ENCODE measurements at places on chromosomes 3 and 15. TPM values are rescaled to one million over a fixed set of nuclear protein-coding genes. Genes with fewer than 3 reads are reported as not detected.

- DNase-seq: no peak
These were observed at the start of gene SPESP1 for GRCh38 chr15:68930268-68931022. TSS of gene SPESP1 (plus strand) at chr15:68930525. CDS start at chr15:68930654, 129 bp downstream.

DNA sequence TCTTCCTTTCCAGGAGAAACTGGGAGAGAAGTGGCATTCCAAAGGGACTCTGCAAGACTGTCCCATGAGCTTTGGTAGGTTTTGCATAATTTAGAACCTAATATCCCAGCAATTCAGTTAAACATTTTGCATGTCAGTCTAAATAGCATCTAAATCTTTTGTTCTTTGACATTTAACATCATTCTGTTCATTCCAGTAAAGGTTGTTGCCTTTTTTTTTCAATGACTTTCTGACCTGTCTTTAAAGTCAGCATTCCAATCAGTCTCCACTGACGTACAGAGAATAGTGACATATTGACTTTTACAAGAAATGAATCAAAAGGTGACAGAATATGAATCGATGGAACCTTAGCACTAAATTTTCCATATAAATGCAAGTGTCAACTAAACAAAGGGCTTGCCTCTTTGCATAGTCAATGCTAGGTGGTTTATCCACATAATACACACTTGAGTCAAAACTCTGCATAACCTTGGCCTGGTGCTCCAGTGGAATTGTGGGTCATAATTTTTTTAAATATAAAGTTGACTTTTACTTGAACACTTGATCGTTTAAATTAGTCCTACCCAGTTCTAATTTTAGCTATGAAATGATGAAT is 370.1 kb downstream of the CNTN6 start:
- no peak for DNase-seq

GRCh38 chr15:65834603-65835282 is 34.5 kb upstream of the RAB11A start:
- no peak for DNase-seq

- no peak for DNase-seq
These were observed 977.5 kb downstream of the TUSC7 start for GRCh38 chr3:117687096-117687495.

DNA sequence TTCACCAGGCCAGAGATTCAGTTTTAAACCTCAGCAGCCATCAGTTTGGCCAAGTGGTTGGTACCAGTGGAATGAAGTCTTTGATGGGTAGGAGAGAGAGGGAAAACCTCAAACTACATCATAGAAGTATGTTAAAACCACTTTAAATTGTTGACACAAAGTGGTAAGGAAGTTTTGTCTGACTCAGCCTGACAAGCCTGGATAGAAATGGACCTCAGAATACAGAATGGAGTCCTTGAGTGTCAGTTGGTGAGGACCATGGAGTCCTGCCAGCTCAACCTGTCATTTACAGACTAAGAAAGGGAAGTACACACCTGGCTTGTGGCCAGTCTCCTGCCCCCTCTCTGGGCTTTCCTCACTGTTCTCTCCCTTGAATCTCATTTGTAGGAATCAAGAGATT is 12.1 kb downstream of the EAF1 start:
- peak; percentile 88 for DNase-seq

GRCh38 chr3:45413172-45413765 is 24.9 kb downstream of the LARS2 start:
- no peak for DNase-seq

GRCh38 chr3:145182196-145182911 is 978.6 kb downstream of the PLOD2 start:
- DNase-seq: no peak

GRCh38 chr3:126849768-126850167 is 133.1 kb upstream of the PLXNA1 start:
- no peak for DNase-seq

GRCh38 chr3:9077029-9077428 is 113.8 kb upstream of the RAD18 start:
- no peak for DNase-seq

DNA sequence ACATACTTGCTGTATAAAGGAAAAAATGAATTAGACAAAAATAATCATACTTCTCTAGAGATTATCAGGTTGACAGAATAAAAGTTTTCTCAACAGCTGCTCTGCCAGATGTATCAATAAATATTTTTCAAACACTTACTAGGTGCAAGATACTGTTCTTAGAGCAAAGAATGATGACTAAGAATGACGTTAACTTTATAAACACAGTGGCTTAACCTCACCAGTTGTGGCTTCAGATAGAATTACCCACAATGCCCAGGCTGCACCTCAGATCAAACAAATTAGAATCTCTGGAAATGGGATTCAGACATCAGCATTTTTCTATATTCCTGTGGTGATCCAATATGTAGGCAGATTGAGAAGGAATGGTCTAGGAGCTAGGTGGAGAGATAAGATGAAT is 422.4 kb upstream of the ATP11B start:
- peak; percentile 89 for DNase-seq

GRCh38 chr3:143658861-143659260 is 189.4 kb downstream of the SLC9A9 start:
- DNase-seq: no peak

GRCh38 chr15:64182859-64183370 is 20.1 kb upstream of the PPIB start:
- no peak for DNase-seq

GRCh38 chr15:96047255-96047931 is 283.1 kb upstream of the NR2F2 start:
- DNase-seq: peak; percentile 46

GRCh38 chr3:173440514-173440913 is 43.0 kb downstream of the NLGN1 start:
- no peak for DNase-seq

DNA sequence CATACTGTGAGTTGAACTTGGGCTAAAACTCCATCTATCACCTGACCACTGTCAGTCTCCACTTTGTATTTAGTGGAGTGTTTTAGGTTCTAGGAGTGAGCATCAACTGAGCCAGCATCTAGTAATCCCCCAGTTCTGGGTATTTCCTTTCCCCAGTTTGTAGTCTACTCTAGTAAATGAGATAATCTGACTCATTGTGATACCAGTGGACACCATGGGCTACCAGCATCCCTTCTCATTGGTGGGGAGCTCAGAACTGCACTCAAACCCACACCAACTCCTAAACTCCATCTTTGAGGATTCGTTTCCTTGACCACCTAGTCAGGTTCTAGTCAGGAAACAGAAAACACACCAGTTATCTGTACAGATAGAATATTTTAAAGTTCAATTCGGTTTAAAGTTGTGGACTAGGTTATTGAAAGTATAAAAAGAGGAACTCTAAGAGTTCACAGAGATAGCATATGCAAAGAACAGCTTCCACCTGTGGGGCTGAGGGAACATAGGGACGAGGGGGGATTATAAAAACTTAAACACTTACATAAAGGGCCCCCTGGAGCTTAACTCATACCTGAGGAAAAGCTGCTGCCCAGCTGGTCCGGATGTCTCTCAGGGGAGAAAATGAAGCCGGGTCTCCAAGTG is 36.0 kb downstream of the LEO1 start:
- no peak for DNase-seq

DNA sequence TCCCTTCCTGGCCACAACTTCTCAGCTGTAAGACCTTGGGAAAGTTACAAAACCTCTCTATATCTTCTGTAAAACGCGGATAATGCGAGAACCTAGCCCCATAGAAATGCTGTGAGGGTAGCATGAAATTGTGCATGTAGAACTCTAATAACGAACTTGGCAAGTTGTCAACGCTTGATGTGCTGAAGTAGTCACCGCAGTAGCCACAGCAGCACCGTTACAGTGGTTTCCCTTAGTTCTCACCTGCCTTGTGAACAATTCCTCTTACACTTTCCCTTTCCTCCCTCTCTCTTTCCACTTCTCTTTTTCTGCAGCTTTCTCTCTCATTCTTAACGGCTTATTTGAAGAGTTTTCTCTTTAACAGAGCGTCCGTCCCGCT is 447 bp upstream of the SHQ1 start:
- no peak for DNase-seq

- peak; percentile 53 for DNase-seq
These were observed 302.9 kb upstream of the RASGRP1 start for GRCh38 chr15:38867556-38867955.

GRCh38 chr3:32467333-32468070 is 35.1 kb downstream of the CMTM6 start:
- DNase-seq: peak; percentile 61

GRCh38 chr3:29079358-29079757 is 201.5 kb upstream of the RBMS3 start:
- no peak for DNase-seq

DNA sequence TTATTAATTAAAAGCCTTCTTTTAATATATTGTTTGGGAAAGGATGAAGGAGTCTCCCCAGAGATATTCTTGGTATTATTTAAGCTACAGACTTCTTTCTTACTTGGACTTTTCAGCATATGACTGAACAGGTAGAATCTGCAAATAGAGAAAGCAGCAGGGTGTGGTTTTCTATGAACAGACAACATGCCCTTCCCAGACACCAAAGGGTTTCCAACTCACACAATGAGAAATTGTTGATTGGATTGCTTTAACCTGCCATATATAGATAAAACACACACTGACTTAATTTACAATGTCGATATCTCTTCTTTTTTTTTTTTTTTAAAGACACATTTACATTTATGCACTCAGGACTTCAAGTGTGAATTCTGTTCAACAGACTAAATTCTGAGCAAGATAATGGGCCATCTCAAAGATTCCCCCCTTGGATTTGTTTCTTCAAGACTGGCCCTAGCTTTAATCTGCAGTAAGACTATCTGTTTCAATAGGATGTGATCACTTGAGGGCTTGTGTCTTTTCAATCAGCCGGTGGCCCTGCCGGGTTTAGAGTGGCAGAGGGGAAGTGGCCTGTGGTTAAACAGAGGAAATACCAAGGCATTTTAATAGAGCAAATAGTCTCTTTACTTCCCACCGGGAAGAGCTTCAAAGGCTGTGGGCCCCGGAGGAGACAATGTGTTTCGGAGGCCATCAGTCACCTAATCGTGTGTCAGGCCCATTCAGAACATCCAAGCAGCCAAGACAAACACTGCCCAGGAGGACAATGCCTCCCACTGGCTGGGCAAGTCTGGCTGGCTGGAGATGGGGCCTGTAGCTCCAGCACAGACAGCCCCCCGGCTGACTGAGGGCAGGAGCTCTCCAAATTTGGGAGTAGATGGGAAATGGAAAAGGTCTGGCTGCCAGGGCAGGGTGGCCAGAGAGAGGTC is 6.1 kb downstream of the IL17RD start:
- peak; percentile 89 for DNase-seq

Gene LRRN1
- total RNA-seq: not detected

Gene C2CD4A
- total RNA-seq: not detected

Gene GOLGA8G
- total RNA-seq: not detected

Gene TRPM1
- total RNA-seq: 0.03 TPM

Gene GFM1
- total RNA-seq: 75.7 TPM

Gene CHRNA5
- 9.2 TPM for total RNA-seq
